Naive thymus-derived CD8-positive, alpha-beta T cell (primary cell): ENCODE measurements at places on chromosomes 5 and 9. TPM values are rescaled to one million over a fixed set of nuclear protein-coding genes. Genes with fewer than 3 reads are reported as not detected.

GRCh38 chr5:154993461-154993860 lies 20.1 kb upstream of the KIF4B start:
- no peak for DNase-seq

DNA sequence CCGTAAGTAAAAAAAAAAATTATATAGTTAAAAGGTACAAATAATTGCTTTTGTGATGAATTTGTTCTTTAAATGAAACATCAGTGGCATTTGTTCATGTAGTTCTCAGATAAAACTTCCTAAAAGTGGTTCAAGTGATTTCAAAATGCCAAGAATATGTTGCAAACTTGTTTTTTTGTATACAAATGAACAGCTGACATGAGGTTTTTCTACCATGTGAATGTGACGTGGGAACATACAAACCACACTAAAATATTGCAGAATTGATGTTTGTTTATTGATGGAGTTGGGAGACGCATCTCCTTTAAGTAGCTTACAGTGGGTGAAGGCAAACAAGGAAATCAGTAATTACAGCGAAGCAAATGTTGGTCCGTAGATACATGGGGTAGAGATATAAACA lies 16.9 kb downstream of the BASP1 start:
- no peak for DNase-seq

DNA sequence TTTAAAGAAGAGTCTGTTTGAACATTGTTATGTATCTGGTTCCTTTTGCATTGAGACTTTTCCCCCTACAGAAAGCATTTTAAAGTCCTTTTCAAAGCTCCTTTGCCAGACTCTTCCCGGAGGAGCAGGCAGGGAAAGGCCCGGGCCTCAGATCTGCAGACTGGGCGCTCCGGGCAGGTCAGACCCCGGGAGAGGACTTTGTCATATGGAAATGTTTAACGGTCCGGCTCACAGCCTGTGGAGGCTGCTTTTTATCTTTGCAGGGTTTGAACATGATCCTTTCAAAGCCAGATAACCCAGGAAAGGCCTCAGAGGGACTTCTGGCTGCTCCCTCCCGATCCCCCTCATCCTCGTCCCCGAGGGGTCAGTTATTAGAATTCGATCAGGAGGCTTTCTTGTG lies 82.1 kb upstream of the IRX2 start:
- no peak for DNase-seq

- DNase-seq, result no peak
Measured at GRCh38 chr9:136339958-136340310, 12.6 kb downstream of the GPSM1 start.

SPINK6 gene
- not detected for total RNA-seq

- no peak for DNase-seq
Measured at GRCh38 chr5:21221616-21222015, 1233.6 kb upstream of the CDH18 start.

TMEM174 gene
- not detected for total RNA-seq

DNA sequence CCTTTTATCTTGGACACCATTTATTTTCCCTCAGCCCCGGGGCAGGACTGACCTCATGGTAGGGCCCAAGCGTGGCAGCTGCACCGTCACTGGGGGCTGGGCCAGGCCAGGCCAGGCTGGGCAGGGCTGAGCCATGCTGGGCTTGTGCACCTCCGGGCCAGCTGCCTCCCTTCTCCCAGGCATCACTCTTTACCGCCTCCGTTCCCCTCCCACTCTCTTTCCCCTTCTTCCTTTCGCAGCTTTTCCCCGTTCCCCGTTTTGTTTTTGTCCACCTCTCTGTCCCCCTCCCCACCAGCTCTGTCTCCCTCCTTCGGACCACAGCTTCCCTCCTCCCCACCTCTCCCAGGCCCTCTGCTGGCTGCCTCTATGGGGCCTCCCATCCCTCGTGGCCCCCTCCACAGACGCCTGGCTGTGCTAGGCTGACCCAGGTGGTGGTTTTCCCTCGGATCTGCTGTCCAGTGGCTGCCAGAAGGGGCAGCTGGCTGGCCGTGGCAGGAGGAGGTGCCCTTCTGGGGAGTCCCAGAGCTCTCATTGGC lies 17.9 kb downstream of the FGF18 start:
- no peak for DNase-seq

GRCh38 chr5:78353520-78353919 lies 6.9 kb upstream of the SCAMP1 start:
- no peak for DNase-seq

- DNase-seq, result no peak
Measured at GRCh38 chr9:105299190-105299854, 54.9 kb downstream of the SLC44A1 start.

DNA sequence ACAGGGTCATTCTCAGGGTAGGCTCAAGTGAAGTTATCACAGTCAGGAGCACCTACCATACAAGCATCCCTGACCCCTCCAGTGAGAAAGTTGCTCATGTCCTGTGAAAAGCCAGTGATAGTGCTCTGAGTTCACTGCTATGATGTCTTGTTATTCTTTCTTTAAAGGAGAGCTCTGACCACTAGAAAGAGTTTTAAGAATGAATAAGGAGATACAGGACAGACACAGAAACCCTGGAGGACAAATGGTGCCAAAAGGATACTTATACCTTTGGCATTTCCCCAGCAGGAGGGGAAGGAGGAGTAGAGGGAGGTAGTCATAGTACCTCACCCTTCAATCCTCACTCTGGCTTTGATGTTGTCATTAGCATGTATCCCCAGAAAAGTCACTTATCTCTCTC lies 84.0 kb upstream of the AGXT2 start:
- no peak for DNase-seq

- no peak for DNase-seq
Measured at GRCh38 chr5:120365656-120366446, 98.2 kb upstream of the PRR16 start.

LRRC19 gene
- total RNA-seq, result not detected

TRIP13 gene
- 0.55 TPM for total RNA-seq

- no peak for DNase-seq
Measured at GRCh38 chr9:125994066-125994943, 247.1 kb downstream of the PBX3 start.

- peak; percentile 57 for DNase-seq
Measured at GRCh38 chr5:132829742-132830435, 558 bp downstream of the SHROOM1 start.

EQTN gene
- total RNA-seq, result not detected

SPATA31D4 gene
- total RNA-seq, result not detected

- no peak for DNase-seq
Measured at GRCh38 chr5:138601444-138601843, 26.2 kb upstream of the HSPA9 start.

SLC36A2 gene
- total RNA-seq, result not detected

- no peak for DNase-seq
Measured at GRCh38 chr9:135551031-135551430, 5.1 kb downstream of the OBP2A start.

PAEP gene
- not detected for total RNA-seq

- DNase-seq, result no peak
Measured at GRCh38 chr9:106953174-106953573, 90.2 kb downstream of the ZNF462 start.

GRCh38 chr5:134420343-134420742 lies 8.7 kb upstream of the CDKN2AIPNL start:
- no peak for DNase-seq

AP3B1 gene
- total RNA-seq, result 33.1 TPM

SLC6A3 gene
- 0.27 TPM for total RNA-seq

- DNase-seq, result no peak
Measured at GRCh38 chr5:618450-618849, 6.3 kb downstream of the CEP72 start.

- DNase-seq, result no peak
Measured at GRCh38 chr9:13589034-13589737, 309.7 kb upstream of the MPDZ start.

- no peak for DNase-seq
Measured at GRCh38 chr5:20601678-20602100, 613.7 kb upstream of the CDH18 start.

PCDHGB4 gene
- 0.25 TPM for total RNA-seq

DNA sequence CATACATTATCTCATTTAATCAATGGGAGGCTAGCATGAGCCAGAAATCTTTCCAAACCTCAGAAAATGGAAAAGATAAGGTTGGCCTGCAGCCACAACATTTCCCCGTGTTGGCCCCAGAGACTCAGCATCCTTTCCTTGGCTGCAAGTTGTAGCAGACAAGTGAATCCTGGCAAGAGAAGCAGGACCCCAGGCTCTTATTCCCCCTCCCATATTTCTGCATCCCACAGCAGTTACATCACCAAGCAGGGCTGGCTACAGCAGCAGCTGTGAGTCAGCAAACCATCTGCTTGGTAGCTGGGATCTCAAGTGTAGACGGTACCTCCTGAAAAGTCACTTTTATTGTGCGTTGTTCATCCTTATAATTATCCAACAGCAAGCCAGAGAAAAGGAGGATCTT lies 212.4 kb downstream of the GNA14 start:
- no peak for DNase-seq

PCDHGA9 gene
- 0.19 TPM for total RNA-seq

DNA sequence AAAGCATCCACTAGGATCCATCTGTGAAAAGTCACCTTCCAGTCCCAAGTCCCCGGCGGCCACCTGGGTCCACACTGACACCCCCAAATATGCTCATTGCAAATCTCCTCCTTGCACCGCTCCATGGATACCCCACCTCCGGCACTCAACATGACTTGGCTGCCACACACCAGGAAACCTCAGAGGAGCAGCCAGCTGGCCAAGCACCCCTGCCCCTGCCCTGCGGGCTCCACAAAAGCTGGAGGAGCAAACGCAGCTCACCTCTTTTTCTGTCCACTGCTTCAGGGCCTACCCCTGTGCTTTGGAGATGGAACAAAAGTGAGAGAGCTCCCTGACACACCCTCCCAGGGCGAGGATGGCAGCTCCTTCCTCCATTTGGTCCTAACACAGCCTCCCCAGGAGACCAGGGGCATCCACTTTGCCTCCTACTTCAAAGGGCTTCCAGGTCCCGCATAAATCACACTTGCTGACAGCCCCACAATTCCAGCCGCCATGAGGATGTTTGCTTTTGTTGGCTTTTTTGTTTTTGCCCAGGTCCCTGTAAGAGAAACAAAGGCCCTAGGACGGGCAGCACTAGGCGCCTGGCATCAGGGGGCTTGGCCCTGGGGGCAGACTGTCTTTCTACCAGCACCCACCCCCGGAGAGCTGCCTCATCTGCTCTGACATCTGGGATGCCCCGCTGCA lies 14.8 kb downstream of the ROR2 start:
- no peak for DNase-seq

DNA sequence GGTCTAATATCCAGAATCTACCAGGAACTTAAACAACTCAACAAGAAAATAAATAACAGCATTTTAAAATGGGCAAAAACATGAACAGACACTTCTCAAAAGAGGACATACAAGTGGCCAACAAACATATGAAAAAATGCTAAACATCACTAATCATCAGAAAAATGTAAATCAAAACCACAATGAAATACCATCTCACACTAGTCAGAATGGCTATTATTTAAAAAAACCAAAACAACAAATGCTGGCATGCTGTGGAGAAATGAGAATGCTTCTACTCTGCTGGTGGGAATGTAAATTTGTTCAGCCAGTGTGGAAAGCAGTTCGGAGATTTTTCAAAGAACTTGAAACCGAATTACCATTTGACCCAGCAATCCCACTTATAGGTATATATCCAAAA lies 63.1 kb downstream of the ADAMTS6 start:
- DNase-seq, result no peak

DNA sequence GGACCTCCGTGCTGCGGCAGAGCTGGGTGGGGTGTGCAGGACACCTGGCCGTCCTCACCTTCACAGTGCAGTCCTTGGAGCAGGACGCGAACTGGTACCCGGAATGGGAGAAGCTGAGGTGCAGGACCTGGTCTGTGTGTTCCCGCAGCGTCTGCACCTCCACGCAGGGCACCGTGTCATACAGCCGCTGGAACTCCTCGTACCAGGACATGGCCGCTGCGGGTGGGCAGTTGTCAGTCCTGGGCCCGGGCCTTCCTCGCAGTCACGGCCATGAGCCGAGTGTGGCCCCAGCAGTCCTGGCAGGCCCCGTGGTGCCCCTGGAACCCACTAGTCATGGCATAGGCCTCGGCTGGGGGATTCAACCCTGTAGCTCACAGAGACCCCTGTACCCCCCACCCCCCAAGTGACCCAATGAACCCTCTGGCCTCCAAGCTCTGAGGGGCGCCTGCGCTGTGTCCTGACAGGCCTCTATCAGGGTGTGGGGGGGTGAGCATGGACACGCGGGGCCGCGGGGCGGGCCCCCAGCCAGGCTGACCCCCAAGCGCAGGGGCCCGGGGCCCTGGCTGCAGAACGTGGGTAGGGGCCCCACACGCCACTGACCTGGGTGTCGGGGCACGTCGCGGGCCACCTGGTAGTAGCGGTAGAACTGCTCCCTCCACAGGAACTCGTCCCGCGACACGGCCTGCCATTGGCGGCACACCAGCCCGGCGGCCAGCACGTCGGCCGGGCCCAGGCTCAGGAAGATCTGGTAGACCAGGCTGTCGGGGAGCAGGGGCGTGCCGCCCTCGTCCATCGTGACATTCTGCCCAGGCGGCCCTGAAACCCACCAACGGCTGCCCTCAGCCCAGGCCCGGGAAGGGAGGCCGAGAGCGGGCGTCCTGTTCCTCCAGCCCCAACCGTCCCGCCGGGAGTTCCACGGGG lies 987 bp downstream of the FBXW5 start:
- no peak for DNase-seq

CERCAM gene
- 1.3 TPM for total RNA-seq

DNA sequence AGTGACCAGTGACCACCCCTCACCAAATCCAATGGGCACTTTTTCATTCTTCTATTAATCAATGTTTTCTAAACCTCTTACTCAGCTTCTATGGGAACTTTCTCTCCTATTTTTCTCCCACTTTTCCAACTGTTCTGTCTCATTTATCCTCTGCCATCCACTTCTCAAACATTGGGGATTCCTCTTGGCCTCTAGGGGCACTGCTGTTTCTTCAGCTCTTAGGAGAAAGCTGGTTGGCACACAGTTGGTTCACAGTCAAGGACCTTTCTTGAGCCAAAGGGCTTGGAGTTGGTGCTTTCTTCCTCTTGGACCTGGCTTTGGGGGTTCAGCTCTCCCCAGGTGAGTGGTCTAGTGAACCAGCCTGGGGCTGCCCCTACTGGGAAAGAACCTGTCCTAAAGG lies 112.2 kb upstream of the LHFPL2 start:
- no peak for DNase-seq

DNA sequence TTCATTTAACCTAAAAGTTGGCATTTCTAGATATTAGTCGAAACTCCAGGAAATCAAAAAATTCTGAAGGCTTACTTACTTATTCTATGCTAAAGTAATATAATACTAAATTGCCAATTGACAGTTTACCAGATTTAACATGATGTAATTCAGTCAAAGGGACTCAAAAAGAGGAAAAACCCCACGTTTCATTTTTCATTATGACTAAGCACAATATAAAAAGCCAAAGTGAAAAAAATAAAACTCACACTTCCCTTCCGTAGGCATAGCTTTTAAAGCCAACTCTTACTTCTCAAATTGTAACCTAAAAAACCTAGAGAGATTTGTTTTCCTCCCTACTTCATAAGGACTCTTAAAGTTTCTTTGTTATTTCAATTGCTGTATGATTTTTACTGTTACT lies 146.6 kb downstream of the RAPGEF6 start:
- DNase-seq, result no peak

KLHL3 gene
- 36.2 TPM for total RNA-seq

GRCh38 chr9:92313624-92314012 lies 11.5 kb downstream of the NOL8 start:
- no peak for DNase-seq
